ENCODE measurements at places on chromosomes 16 and 17. TPM values are rescaled to one million over a fixed set of nuclear protein-coding genes. Genes with fewer than 3 reads are reported as not detected.

DNA sequence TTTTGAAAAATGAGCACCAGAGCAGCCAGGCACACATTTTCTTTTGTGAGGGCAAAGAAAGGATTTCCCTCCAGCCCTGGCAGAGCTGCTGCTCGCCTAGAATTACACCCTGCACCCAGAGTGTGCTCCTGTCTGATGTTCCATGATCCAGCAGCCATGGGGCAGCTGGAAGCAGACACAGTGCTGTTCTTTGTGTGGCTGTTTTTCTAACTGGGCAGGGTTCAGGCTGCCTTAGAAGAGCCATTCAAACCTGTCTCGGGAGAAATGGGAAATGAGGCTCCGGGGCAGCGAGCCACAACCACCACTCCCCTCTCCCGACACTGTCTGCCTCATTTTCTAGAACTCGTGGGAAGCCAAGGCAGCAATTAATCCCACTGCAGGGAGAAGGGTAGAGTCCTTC is 28.9 kb downstream of the LITAF start:
- H3K4me1 ChIP-seq: peaks cover 13% of the 10 kb centered on the region
- peaks cover 49% of the 10 kb centered on the region for H3K36me3 ChIP-seq
- H3K27ac ChIP-seq: no peak overlapping the region
- H3K4me3 ChIP-seq: no peak overlapping the region

The CSH1 gene
- total RNA-seq: not detected

- no peaks in the 10 kb centered on the region for H3K36me3 ChIP-seq
- no peak overlapping the region for H3K4me3 ChIP-seq
- no peaks in the 10 kb centered on the region for H3K4me1 ChIP-seq
- no peak overlapping the region for H3K27ac ChIP-seq
- DNase-seq: no peak
Observed at GRCh38 chr16:26710450-26710849, 356.3 kb upstream of the C16orf82 start.

- peaks cover 39% of the 10 kb centered on the region for H3K4me1 ChIP-seq
- DNase-seq: no peak
- H3K4me3 ChIP-seq: no peak overlapping the region
- H3K27ac ChIP-seq: peak overlapping the region; percentile 90
- no peaks in the 10 kb centered on the region for H3K27me3 ChIP-seq
Observed at GRCh38 chr17:47225911-47226688, 17.0 kb downstream of the MYL4 start.

GRCh38 chr17:1239210-1239609 is 31.0 kb upstream of the BHLHA9 start:
- H3K36me3 ChIP-seq: no peaks in the 10 kb centered on the region
- no peak overlapping the region for H3K4me3 ChIP-seq
- H3K4me1 ChIP-seq: peaks cover 5% of the 10 kb centered on the region
- DNase-seq: no peak
- no peaks in the 10 kb centered on the region for H3K27me3 ChIP-seq
- no peak overlapping the region for H3K27ac ChIP-seq

GRCh38 chr16:55271945-55272513 is 52.0 kb upstream of the IRX6 start:
- no peak overlapping the region for H3K27ac ChIP-seq
- H3K4me3 ChIP-seq: no peak overlapping the region
- H3K4me1 ChIP-seq: peaks cover 8% of the 10 kb centered on the region
- DNase-seq: no peak
- no peaks in the 10 kb centered on the region for H3K36me3 ChIP-seq

The KRT24 gene
- not detected for total RNA-seq

DNA sequence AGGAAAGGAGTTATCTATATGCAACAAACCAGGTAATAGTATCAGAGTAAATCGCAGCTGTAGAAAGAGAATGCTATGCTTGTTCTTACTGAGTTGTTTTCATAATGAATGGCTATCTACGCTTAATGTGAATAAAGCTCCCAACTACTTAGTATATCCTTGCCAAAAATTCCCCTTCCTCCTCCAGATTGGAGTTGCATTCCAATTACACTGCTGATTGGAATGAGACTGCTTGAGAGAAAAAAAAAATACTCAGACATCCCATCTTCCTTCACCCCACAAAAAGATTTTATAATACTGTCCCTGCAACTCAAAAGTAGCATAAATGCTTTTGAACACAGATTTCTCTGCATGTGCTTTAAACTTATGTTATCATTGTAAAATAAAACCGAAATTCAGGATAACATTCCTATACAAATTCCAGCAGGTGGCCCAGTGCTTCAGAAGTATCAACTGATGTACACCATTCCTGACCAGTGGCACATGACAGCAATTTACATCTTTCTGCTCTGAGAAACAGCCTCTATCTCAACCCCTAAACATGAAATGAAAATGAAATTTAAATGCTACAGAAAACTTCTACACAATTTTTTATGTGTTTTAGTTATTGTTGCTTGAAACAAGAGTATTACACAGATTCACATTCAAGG is 47.0 kb downstream of the SMURF2 start:
- H3K27ac ChIP-seq: no peak overlapping the region
- H3K4me1 ChIP-seq: peaks cover 27% of the 10 kb centered on the region
- H3K27me3 ChIP-seq: no peaks in the 10 kb centered on the region
- DNase-seq: no peak
- no peak overlapping the region for H3K4me3 ChIP-seq

DNA sequence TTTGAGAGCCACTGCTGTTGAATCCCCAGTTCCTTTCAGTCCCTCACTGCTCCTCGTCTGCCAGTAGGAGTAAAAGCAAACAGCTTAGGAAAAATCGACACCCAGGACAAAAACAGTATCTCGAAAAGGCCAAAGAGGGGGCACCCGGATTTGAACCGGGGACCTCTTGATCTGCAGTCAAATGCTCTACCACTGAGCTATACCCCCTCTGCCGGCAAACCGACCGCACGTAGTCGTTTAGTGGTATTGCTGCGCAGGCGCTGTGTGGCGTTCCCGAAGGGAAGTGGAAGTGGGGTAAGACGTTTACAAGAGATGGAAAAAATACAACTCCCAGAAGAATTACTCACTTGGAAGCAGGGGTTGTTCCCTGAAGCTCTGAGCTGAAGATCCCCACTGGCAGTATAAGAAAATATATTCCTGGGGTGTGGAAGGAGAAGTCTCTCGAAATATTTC is 2.2 kb upstream of the PLXDC1 start:
- peak overlapping the region; percentile 100 for H3K4me3 ChIP-seq
- peaks cover 9% of the 10 kb centered on the region for H3K27me3 ChIP-seq
- peak; percentile 86 for DNase-seq
- H3K27ac ChIP-seq: peak overlapping the region; percentile 94
- peaks cover 20% of the 10 kb centered on the region for H3K36me3 ChIP-seq

DNA sequence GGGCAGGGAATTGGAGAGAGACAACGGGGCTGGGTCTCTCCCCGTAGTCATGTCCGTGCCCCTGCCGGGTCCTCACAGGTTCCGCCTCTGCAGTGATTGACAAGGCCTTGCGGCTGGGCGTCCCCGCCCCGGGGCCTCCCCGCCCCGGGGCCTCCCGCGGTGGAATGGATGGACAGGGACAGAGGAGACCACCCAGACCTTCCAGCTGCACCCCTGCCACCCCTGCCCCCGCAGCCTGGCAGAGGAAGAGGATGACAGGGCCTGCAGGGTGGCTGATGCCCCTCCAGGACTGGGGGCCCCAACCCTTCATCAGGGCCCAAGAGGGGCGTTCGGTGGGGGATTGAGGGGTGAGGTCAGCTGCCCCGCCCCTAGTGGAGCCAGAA is 216.4 kb upstream of the CIBAR2 start:
- H3K4me3 ChIP-seq: no peak overlapping the region
- peaks cover 6% of the 10 kb centered on the region for H3K4me1 ChIP-seq
- no peak overlapping the region for H3K27ac ChIP-seq
- no peaks in the 10 kb centered on the region for H3K36me3 ChIP-seq
- DNase-seq: no peak

DNA sequence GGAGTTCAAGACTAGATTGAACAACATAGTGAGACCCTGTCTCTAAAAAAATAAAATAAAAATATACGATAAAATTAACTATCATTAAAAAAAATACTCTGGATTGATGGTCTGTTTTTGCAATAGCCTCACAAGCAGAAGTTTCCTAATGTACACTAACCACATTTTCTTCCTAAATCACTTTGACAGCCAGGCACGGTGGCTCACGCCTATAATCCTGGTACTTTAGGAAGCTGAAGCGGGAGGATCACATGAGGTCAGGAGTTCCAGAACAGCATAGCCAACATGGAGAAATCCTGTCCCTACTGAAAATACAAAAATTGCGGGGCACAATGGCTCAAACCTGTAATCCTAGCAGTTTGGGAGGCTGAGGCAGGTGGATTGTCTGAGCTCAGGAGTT is 64.7 kb downstream of the HELZ start:
- no peak for DNase-seq
- H3K4me1 ChIP-seq: no peaks in the 10 kb centered on the region
- no peaks in the 10 kb centered on the region for H3K27me3 ChIP-seq
- H3K36me3 ChIP-seq: peaks cover 54% of the 10 kb centered on the region

GRCh38 chr16:67822511-67822910 is 15.8 kb downstream of the TSNAXIP1 start:
- H3K4me1 ChIP-seq: no peaks in the 10 kb centered on the region
- H3K4me3 ChIP-seq: no peak overlapping the region
- no peak for DNase-seq
- H3K27ac ChIP-seq: no peak overlapping the region
- H3K36me3 ChIP-seq: no peaks in the 10 kb centered on the region

DNA sequence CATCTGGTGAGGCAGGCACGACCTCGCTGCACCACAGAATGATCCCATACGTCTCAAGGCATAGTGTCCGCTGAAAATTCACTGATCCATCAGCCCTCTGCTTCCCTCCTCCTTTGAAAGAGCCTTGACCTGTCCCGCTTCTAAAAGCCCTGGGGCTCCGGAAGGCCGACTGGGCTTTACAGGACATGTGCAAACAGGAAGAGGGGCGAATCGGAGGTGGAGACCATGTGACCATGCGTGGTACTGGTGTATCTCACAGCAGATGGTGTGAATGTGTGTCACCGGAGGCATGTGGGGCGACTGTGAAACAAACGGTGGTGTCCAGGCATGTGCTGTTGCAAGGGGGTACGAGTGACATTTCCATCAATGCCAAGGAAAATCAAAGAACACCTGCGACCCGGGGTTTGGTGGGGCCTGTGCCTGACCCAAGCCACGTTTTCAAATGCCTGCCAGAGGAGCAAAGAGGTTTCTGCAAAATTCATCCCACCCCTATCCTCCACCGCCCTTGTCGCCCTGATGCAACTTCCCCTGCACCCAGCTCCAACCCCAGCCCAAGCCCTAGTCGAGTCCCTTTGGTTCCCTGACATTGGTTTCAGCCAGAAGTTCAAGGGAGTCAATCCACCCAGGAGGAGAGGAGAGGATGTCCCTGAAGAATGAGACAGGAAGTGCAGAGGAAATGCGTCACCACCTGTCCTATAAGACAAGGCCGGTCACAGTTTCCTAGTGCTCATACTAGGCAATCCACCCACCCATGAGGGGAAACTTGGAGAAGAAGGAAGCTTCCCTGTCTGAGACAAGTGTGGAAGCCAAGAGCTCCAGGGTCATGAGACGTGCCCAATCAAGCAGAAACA is 5.9 kb upstream of the KCNJ18 start:
- no peak overlapping the region for H3K27ac ChIP-seq
- peaks cover 6% of the 10 kb centered on the region for H3K4me1 ChIP-seq
- H3K36me3 ChIP-seq: no peaks in the 10 kb centered on the region
- DNase-seq: no peak

DNA sequence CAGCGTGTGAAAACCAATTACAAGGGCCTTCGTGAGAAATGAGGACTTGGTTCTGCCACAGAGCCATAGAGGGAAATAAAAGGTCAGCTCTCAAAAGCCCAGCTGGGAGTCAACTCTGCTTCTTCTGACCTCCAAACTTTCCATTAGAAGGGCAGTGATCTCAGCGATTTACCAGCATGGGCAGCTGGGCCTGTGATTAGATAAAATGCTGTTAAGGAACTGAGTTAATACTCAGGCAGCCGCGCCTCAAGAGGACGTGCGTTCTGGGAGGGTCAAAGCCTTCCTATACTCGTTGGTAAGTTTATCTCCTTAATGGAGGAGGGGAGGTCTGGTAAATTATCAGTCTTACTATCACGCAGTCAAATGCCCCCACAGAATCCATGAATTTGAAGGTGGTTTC is 480.2 kb upstream of the ERCC4 start:
- peaks cover 5% of the 10 kb centered on the region for H3K4me1 ChIP-seq
- no peaks in the 10 kb centered on the region for H3K27me3 ChIP-seq
- H3K27ac ChIP-seq: no peak overlapping the region
- H3K36me3 ChIP-seq: no peaks in the 10 kb centered on the region
- no peak for DNase-seq

The SOCS3 gene
- 4.8 TPM for total RNA-seq

DNA sequence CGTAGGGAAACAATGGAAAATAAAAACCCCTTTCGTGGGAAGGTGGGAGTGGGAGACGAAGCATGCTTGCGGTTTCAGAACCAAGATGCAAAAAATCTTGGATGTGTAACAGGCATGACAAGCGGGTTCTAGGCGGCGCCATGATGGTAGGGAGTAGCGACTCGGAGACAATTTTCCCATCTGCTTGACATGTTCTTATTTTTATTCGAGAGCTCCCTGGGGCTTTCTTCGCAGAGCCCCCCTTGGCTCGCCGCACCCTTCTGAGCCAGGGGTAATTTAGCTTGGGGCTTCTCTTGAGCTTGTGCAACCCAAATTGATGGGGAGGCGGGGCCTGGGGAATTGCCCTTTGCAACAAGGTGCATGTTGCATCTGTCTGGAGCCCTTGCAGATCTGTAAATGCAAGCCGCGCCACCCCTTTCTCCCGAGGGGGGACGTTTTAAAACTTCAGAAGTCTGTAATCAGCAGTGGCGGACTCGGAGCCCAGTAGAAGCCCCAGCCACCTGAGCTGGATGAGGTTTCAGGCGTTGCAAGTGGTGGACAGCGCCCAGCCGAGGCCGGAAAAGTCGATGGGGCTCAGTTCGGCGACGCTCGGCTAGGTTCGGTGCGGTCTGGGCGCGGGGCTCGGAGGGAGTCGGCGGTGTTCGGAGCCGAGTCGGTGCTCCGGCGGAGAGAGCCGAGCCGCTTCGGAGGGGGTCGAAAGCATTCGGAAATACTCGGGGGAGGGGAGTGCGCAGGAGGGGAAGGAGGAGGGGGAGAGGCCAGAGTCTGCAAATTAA is 2.9 kb downstream of the GNAO1 start:
- no peak overlapping the region for H3K4me3 ChIP-seq
- no peaks in the 10 kb centered on the region for H3K36me3 ChIP-seq
- H3K27ac ChIP-seq: no peak overlapping the region

GRCh38 chr16:83098536-83098935 is 471.8 kb downstream of the CDH13 start:
- H3K4me1 ChIP-seq: no peaks in the 10 kb centered on the region
- peak; percentile 11 for DNase-seq
- H3K27me3 ChIP-seq: no peaks in the 10 kb centered on the region
- H3K27ac ChIP-seq: no peak overlapping the region
- no peak overlapping the region for H3K4me3 ChIP-seq
- H3K36me3 ChIP-seq: peaks cover 9% of the 10 kb centered on the region

Data from MCF 10A (cell line).